NCI-H146 (cell line): ENCODE measurements at places on chromosomes 4 and X.
A peak's percentile ranks its signal among the peaks of the same experiment; 100 is the strongest.

GRCh38 chrX:139647597-139647996, 60.4 kb downstream of the MCF2 start:
- DNase-seq: no peak

- DNase-seq: peak; percentile 75
Measured at GRCh38 chr4:181670506-181670905, 572.7 kb upstream of the TENM3 start.

DNA sequence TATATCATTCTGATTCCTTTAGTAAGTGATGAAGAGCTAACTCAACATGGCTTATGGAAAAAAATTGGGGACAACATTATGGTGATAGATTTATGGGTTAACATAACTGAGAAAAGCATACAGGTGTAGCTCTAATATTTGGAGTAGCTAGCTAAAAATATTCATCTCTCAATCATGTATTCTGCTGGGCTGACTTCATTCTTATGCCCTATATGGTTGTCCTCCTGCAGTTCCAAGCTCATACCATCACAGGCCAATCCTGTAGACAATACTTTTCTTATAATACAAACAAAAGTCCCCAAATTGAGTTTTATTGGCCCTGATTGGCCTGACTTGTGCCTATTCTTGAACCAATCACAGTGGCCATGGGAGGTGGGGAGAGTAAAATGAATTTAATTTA, 6.7 kb upstream of the FAM241A start:
- DNase-seq: no peak

- DNase-seq: no peak
Measured at GRCh38 chr4:114563536-114564315, 34.9 kb upstream of the UGT8 start.

- no peak for DNase-seq
Measured at GRCh38 chrX:24184018-24184417, 34.5 kb downstream of the ZFX start.

DNA sequence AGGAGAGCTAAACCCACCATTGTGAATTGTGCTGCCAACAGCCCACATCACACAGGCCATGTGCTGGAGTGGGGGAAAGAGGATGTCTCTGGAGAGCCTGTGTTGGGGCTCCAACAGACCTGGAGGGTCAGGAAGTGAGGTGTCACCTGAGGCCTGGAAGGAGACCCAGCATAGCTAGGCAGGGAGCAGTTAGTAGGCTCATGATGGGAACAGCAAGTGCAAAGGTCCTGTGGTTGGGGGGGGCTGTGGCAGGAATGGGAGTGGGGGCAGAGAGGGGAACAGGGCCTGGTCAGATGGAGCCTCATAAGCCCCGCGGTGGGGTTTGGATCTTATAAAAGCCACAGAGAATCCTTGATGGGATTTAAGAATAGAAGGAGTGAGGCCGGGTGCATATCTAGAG, 35.9 kb upstream of the GPR78 start:
- no peak for DNase-seq

- no peak for DNase-seq
Measured at GRCh38 chrX:144566592-144566991, 680.7 kb upstream of the SPANXN1 start.

- DNase-seq: no peak
Measured at GRCh38 chr4:166308647-166309046, 435.6 kb downstream of the TLL1 start.

GRCh38 chrX:108833993-108834392, 97.6 kb upstream of the IRS4 start:
- no peak for DNase-seq

GRCh38 chr4:97953171-97953941, 189.9 kb downstream of the STPG2 start:
- DNase-seq: no peak

DNA sequence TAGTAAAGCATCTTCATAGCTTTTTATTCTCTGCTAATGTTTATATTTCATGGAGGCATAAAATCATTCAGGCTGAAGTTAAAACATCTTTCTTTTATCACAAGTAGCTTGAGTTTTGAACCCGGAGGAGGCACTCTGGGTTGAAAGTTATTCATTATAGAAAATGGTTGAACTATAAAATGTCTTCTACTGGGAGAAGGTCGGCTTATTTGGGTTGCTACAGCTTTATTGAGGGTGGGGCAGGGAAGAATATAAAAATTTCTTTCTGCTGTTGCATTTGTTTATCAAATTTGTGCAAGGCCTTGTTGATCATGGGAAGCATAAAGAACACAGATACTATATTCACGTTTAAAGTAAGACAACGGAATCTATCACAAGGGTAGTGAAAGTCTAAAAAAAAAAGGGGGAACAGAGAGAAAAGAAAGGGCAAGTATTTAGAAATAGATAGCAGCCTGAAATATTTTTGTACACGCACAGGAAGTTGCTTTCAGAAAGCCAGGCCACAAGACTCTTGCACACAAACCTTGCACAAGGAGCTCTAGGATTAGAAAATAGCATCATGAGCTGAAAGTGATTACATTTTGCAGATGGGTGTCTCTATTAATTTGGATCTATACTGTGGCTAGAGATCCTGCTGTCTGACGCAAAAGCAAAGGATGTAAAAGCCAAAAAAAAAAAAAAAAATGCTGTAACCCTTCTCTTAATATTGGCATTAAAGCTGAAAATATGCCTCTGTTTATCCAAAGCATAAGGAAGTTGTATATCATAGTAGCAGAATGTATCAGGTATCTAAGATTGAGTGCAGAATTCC, 37.2 kb upstream of the FAM9C start:
- no peak for DNase-seq

DNA sequence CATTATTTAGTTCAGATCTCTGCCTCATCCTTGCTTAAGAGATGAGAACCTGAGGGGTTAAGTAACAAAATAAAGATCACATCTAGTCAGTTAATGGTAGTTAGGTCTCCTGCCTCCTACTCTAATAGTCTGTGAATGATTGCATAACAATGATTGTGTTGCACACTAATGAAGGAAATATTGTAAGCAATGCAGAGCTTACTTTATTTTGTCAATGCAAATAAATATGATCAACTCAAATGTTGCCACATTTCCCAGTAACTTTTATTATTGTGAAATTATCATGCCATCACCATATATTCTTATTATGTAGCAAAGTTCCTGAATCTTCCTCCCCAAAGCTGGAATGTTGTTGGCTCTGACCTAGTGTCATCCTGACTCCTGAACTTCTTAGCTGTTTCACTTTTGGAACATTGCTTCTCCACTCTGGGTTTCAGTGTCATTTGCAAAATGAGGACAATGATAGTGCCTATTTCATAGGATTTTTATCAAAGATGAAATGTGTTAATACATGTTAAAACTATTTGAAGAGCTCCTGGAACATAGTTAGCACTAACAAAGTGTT, 17.0 kb upstream of the GABRA4 start:
- DNase-seq: no peak

DNA sequence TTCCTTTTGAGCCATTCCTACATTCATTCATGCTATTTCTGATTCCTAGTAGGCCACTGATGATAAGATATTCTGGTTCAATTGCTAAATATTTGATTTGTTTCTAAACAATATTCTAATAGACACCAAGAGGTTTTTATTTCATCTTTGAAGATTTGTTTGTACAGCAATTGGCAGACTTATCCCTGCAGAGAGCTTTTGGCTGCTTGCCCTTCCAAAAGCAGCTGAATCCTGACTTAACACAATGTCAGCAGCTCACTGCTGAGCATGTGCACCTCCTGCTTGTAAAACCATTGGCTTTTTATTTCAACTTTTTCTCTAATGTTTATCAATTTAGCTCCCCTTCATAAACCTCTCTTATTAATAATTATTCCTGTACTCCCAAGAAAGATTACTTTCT, 45.3 kb downstream of the MMRN1 start:
- peak; percentile 1 for DNase-seq

DNA sequence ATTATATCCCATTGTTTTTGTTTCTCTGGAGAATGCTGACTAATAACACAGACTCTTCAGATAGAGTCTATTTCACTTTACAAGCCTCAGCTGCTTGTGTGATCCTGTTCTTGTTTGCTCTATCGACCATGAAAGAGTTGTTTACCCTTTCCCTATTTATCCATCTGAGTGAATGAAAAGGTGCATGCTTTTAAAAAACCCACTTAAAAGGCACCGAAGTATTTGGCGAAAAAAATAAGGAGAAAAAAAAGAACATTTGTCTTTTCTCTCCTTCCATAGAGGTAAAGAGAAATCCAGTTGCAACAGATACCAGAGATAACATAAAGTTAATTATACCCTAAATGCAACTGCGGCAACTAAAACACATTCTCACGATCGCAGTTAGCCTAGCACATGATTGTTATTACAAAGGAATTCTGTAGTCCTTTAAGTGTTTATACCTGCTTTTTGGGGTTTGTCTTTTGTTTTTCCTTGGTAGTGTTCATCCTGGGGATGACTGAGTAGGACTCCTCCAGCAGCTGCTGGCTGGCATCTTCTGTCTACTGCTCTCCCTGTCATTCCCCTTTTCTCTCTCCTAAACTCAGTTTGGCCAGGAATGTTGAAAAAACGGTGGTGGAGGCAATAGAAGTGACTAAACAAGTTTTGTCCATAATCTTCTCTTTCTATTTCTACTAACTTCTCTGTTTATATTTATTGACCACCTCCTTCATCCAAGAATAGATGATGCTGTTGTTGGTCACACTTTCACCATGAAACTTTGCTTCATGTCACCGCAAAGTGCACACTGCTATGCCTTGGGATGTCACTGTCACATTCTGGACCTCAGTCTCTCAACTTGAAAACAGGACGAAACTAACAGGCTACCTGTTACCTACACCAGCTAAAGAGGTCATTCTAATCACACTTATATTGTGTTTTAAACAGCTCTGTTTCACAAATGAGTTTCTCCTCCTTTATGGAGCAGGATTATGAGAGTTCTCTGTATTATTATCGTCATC, 41.9 kb upstream of the FRAS1 start:
- DNase-seq: peak; percentile 24

DNA sequence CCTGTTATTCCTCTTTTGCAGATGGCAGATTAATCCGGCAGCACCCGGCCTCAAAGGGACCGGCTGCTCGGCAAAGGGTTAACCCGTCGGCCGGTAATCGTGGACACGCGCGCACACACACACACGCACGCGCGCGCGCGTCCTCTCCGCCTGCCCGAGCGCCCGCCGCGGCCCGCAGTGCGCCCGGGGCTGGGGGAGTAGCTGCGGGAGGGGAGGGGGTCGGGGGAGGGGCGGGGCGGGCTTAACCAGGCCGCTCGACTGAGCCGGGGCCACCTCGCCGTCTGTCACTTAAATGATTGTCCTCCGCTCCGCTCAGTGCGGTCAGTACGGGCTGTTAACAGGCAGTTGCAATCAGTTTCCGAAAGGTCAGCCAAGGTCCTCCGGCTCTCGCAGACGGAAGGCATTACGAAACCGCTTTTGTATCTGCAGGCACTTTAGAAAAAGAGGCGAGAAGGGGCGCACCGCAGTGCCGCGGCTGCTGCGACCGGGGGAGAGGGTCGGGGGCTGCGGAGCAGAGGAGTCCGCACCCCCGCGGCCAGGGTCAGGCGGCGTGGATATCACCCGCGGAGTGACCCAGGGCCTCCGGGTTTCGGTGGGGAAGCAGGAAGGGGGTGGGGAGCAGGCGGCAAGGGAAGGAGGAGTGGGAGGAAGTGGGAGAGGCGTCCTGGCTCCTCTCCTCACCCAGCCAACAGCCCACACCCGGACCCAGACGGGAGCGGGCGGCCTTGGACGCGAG, 57.3 kb upstream of the BCOR start:
- peak; percentile 77 for DNase-seq

- DNase-seq: peak; percentile 95
Measured at GRCh38 chr4:182023469-182023868, 219.7 kb upstream of the TENM3 start.

- no peak for DNase-seq
Measured at GRCh38 chr4:162954976-162955375, 211.7 kb downstream of the NAF1 start.

- DNase-seq: no peak
Measured at GRCh38 chr4:4689694-4690440, 148.0 kb upstream of the STX18 start.

DNA sequence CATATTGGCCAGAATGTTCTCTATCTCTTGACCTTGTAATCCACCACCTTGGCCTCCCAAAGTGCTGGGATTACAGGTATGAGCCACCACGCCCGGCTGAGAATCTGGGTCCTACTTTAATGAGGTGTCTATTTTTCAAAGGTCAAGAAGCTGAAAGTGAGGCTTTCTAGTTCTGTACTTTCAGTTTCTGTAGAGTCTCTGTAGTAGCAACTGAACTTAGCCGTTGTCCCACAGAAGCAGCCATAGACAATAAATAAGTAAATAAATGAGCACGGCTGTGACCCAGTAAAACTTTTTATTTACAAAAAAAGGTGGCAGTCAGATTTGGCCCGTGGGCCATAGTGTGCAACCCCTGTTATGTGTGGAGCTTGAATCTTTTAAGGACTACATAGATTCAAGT, 92.0 kb downstream of the FNIP2 start:
- DNase-seq: no peak

GRCh38 chr4:105164548-105164947, 17.9 kb downstream of the TET2 start:
- DNase-seq: no peak

DNA sequence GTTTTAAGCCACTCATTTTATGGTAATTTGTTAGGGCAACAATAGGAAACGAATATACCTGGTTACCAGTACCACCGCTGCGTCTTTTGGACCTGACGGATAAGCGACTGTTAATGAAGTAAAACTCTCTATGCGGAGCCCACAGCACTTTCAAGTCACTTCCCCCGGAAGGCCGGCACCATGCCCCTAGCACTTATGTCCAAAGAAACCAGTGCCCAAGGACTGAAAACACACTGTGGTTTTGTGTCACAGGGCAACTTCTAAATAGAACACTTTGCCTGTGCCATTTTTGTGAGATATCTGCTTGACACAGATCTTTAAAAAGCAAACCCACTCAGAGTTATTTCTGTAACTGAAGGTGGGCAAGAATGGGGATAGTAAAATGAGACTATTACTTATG, 22.7 kb downstream of the SH3KBP1 start:
- no peak for DNase-seq

GRCh38 chr4:1470393-1470670, 64.1 kb upstream of the NKX1-1 start:
- DNase-seq: no peak

GRCh38 chrX:12971282-12972003, 3.5 kb upstream of the TMSB4X start:
- no peak for DNase-seq

DNA sequence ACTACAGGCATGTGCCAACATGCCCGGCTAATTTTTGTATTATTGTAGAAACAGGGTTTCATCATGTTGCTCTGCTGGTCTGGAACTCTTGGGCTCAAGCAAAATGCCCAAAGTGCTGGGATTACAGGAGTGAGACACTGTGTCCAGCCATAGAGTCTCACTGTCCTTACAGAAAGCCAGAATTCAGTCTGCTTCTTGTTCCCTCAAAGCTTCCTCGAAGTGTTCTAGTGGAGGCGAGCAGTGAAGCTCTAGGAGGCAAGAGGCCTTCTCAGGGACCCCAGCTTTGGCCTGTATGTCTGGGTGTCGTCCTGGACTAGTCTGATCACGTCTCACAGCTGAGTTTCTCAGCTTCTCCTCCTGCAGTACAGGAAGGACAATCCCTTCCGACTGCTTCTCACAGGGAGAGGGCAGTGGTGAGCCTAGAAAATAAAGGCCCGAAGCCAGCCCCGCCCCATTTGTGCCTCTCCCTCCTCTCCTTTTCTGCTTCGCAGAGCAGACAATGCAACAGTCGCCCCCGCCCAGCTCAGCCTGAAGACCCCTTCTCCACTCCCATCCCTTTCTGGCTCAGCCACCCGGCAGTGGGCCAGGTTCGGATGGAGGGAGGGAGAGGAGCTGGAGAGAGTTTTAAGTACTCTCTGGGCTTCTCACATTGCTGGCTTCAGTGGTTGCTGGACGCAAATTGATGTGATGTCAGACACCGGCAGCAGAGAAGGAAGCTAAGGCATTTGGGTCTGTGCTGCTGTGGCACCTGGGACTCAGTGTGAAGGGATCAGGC, 11.1 kb upstream of the FAM3A start:
- DNase-seq: peak; percentile 77
